K562 (cell line): ENCODE measurements at places on chromosomes 11 and 22.

DNA sequence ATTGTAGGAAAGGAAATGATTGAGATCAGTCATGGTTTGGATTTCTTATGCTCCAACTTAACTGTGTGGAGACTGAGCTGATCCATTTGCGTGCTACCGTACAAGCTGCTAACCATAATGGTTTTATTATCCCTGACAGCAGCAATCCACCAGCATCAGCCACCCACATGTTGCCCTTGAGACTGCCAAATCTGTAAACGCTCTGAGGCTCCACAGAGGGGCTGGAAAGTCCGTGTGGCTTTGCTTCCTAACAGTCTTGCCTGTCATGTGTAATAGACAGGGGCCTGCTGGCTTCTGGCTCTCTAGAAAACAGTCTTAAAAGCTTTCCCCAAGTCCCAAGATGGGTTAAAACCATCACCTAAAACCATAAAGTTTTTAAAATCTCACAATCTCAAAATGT, 30.1 kb downstream of the ATG16L2 start:
- DNase-seq, result no peak

DNA sequence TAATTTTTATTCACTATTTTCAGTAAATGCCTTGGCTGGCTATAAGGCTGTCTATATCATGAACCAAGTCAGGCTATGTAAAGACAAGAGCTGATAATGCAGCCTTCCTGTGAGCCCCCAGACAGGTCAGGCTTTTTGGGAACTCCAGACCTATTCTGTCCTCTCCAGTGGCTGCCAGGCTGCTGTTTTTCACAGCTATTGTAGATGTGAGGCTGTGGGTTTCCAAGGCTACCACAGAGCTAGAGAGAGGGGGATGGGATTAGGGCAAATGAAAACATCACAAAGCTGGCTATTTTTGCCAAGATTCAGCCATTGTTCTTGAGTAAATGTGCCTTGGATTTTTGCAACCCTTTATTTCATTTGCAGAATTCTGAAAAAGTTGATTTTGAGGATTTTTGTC, 55.7 kb upstream of the SORL1-AS1 start:
- DNase-seq, result no peak

DNA sequence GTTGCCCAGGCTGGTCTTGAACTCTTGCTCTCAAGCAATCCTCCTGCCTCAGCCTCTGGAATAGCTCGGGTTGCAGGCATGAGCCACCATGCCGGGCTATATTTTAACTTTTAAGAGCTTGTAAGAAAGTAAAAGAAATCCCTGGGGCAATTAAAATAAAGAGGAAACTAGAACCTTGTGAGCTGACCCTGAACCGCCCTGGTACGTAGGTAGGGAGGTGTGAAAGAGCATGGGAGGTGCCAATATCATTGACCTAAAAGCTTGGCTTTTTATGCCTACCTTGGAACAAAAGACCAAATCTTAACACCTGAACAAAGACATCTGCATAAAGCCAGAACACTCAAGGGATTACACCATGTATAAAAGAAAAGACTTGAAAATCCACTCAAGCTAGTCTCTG, 595.1 kb downstream of the SOX6 start:
- DNase-seq, result no peak

- DNase-seq, result no peak
Observed at GRCh38 chr11:60867871-60868681, 734 bp downstream of the ZP1 start.

DNA sequence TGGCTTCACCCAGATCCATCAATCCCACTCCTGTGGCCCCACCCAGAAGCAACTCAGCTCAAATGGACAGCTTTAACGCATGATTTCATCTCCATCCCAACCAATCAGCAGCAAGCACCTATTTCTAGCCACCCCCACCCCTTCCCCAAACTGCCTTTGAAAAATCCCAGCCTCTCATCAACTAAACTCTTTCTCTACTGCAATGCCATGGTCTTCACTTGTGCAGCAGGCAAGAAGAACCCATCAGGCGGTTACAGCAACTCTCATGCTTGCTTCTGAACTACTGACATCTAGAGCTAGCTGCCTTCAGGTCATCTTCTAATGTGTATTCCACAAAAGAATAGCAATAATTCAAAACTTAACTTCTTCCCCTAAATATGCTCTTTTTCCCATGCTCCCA, 42.1 kb upstream of the STK33 start:
- no peak for DNase-seq

- DNase-seq, result no peak
Observed at GRCh38 chr22:49203859-49204598, 623.6 kb downstream of the BRD1 start.
